ENCODE measurements at places on chromosomes 12 and 14.

GRCh38 chr14:33992274-33993007 lies 41.6 kb upstream of the EGLN3 start:
- no peak for DNase-seq

- no peak for DNase-seq
Measured at GRCh38 chr14:106843951-106844483, 1317.6 kb downstream of the TMEM121 start.

DNA sequence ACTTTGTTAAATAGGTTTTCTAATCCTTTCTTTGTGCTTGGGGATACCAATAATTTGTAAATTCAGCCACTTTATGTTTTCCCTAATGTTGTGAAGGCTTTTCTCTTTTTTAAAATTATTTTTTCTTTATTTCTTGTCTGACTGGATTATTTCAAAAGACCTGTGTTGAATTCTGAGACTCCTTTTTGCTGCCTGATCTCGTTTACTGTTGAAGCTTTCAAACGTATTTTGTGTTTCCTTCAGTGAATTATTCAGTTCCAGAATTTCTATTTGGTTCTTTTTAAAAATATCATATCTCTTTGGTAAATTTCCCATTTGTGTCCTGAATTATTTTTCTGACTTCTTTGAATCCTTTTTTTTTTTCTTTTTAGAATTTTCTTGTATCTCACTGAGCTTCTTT lies 241.6 kb downstream of the LRIG3 start:
- DNase-seq = no peak

DNA sequence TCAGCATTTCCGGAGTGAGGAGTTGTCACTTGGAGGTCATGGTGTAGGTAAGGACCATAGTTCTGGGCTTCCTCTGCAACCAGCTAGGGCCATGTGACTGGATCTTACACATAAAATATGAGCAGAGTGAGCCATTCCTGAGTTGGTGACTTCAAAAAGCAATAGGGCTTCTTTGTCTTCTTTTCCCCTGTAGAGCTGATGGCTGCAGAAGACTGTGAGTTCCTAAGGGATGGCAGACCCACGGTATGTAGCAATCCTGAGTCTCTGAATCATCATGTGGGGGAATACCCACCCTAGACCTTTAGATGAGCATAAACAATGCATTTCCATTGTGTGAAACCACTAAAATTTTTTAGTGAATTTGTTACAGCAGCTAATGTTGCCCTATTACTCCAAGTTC lies 151.1 kb upstream of the TBX3 start:
- DNase-seq = no peak

DNA sequence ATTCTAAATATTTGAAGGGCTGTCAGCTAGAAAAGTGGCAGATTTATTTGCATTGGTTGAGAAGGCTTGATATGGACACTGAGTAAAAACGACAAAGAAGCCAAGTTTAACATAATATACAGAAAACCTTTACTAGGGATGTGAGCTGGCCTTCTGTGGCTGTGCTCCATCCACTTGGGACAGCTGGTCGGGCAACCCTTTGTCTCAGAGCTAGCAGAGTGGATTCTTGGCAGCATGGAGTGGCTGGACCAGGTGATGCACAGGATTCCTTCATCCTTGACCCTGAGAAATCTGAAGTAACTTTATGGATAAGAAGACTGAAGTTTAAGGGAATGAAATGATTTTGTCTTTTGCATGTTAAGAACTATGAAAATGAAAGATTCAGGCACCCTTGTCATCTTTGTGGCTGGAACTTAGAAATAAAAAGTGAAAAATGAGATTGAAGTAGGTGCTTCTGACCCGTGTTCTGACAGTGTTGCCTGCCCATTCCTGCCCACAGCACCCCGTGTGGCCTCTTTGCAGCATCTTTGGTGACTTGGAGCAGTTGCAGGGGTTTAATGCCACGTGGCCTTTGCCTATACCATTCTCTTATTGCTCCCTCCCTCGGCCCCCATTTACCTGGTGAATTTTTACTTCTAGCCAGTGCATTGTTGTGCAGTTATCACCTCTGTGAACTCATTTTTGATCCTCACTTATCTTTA lies 32.6 kb downstream of the PELI2 start:
- DNase-seq = no peak

DNA sequence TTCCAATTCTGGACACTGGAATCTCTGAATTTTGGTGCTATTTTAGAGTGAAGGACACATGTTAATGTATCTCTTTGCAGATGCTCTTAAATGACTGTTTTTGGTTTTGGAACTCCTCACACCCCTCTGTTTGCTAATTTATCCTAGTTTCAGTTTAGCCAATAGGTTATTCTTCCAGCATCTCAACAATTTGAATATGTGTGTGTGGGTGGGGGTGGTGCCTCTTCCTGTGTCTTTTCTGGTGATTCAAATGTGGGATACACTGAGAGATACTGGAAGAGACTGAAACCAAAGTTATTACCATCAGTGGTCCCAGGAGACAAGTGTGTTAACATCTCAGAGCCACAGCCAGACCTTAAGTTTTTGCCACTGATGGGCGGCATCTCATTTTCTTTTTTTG lies 1317.4 kb upstream of the TMEM132C start:
- DNase-seq = no peak

DNA sequence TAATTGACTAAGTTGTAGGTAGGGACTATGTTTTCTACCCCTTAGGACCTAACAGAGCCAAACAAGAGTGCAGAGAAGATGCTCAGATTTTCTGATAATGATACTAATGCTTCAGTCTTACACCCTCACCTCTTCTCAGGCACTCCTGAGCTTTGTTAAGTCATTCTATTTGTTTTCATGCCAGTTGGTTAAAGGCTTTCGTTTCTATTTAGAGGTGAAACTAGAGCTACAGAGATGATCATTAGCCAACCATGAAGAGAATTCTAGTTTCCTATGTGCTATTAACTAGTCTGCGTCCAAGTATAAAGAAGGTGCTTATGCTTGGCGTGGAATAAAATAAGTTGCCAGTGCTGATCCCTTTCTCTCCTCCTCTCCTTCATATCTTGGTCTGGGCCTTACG lies 34.6 kb upstream of the PYGL start:
- DNase-seq = no peak

DNA sequence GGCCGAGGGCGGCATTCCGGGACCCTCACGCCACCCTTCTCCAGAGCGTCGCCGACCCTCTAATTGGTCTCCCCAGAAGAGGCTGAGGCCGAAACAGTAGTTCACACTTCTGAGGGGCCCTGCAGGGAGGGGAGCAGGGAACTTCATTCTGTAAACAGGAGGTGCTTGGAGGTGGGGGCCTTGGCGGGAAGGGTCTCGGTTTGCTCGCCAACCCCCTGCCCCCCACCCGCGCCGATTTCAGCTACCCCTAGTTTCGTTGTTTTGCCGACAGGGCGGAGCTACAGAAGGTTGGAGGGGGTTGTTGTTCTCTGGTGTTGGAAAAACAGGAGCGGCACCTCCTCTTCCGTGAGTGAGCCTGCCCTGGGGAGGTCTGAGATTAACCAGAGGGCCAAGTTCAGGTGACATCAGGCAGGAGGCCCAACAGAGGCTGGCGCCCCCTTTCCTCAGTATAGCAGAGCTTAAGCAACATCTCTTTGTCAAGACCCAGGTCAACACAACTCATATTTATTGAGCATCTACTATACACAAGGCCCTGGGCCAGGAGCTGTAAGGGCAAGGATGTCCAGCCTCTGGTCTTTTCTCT lies 682 bp downstream of the ERBB3 start:
- DNase-seq = no peak

DNA sequence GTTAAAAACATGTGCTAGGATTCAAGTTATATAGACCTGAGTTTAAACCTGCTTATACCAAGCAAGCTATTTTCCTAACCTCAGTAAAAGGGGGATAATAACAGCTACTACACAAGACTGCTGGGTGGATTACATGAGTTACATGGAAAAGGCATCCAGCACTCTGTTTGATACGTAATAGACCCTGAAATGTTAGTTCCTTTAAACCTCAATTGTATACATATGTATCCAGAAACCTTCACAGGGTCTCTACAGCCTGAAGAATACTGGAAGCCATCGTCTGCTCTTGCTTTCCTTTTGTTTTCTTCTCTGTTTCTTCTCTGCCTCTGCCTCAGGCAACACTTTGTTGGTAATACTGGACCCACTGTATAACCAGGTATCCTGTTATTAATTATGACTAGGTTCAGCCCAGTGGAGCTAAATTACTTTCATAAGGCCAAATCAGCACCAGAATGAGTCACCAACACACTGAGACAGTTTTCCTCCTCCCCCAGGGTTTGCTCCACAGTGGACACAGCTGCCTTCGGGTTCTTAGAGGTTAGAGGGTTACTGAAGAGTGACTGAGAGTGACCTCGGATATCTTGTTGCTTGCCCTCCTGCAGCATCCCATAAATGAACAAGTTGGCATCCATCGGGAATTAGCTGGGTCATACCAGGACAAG lies 127.1 kb downstream of the CAPZA3 start:
- DNase-seq = no peak

DNA sequence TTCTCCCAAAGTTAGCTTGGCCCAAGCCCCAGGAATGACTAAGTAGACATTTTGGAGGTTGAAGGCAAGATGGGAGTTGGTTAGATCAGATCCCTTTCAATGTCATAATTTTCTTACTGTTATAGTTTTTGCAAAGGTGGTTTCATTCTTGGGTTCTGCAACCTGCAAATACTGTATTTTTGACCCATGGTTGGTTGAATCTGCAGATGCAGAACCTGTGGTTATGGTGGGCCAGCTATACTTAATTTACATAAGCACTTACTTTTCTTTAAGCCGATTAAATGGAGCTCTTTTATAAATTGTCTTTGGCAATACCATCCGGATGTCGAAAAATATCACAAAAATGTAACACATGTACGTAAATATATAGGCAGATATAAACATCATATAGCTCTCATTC lies 25.6 kb downstream of the LEMD3 start:
- DNase-seq = no peak

DNA sequence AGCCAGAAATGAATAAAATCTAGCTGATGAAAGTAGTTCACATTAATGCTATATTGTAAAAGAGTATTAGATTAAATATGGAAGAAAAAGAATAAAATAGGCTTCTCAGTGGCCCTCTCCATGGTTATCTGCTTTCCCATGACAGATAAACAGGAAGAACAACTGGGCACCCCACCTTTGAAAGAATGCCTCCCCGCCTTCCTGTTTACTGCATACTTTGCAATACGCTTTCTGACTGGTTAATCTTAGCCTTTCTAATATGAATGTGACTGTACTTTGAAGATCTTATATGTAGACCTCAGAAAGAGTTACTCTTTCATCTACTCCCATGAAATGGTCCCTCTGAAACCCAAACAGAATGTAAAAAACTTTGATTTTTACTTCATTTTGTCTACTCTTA lies 34.1 kb upstream of the DAAM1 start:
- no peak for DNase-seq

DNA sequence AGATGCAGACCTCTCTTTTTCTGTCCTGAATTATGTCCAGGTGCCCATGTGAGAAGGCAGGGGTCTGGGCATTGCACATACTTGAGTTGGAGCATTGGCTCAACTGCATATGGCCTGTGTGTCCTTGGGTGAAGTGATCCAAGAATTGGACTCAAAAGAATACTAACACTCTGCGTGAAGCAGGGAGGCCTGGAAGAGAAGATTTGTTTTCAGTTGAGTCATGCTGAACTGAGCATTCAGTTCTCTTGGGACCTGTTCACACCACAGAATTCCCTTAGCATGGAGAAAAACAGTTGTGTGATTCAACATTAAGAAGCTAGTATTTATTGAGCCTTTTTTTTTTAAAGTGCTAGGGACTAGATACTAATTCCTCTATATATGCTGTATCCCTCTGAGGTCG lies 164.7 kb upstream of the TBX3 start:
- DNase-seq = no peak

DNA sequence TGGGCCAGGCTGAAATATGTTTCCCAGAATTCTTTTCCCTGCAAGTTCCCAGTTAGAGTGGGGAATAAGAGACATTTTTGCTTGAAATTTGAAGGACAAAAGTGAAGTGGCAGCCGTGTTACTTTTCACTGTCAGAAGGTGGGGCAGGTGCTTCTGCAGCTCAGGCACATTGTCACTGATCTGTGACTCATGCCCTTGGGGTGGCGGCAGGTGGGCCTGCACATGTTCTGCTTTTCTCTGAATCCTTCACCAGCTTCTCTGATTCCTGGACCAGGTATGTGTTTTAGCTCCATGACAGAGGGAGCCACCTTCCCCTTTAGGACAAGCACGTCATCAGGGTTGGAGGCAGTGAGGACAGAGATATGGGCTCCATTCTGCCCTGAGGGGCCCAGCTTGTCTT lies 11.7 kb upstream of the KCNA5 start:
- DNase-seq = no peak

DNA sequence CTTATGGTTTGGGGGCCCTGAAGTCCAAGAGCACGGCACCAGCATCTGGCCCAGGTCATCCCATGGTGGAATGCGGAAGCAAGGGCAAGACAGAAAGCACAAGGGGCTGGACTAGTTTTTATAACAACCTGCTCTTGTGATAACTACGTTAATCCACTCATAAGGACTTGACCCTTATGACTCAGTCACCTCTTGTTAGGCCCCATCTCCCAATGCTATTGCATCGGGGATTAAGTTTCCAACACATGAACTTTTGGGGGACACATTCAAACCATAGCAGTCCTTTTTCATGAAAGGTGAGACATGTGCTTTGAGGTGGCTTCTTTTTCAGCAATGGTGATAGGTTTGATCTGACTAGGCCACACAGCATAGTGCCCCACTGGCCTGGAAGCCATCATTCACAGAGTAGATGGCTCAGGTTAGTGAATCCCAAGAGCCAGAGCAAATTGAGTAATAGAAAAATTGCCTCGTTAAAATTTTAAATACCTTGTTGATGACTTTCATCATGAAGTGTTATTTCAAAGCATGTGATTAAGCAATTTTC lies 12.1 kb downstream of the FRMD6 start:
- no peak for DNase-seq

GRCh38 chr14:52313462-52313861 lies 650 bp upstream of the PTGER2 start:
- DNase-seq = no peak

GRCh38 chr12:76266797-76267196 lies 81.4 kb downstream of the BBS10 start:
- DNase-seq = no peak

DNA sequence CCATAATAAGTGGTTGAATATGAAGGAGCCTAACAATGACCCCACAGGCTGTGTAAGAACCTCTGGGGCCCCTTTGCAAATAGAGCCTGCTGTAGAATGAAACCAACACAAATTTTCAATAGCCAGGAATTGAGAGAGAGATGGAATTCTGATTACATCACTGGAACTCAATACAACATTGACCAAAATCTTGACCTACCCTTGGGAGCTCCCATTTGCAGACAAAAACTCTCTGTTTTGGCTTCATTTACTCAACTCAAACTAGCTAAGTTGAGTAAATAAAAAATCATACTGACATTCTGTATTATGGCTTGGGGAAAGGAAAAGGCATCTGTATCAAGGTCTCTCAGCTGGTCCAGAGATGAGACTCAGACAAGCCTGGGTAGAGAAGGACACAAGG lies 91.0 kb downstream of the TBX3 start:
- DNase-seq = no peak
